ENCODE measurements at places on chromosomes 7 and 10.

- peak; percentile 31 for DNase-seq
Measured at GRCh38 chr10:110600487-110601101, 33.1 kb downstream of the SMC3 start.

- no peak for DNase-seq
Measured at GRCh38 chr10:124946945-124947344, 5.0 kb downstream of the ZRANB1 start.

- DNase-seq: no peak
Measured at GRCh38 chr7:131238347-131238931, 89.2 kb upstream of the MKLN1 start.

GRCh38 chr10:86193841-86194240 lies 172.8 kb downstream of the GRID1 start:
- DNase-seq: no peak

DNA sequence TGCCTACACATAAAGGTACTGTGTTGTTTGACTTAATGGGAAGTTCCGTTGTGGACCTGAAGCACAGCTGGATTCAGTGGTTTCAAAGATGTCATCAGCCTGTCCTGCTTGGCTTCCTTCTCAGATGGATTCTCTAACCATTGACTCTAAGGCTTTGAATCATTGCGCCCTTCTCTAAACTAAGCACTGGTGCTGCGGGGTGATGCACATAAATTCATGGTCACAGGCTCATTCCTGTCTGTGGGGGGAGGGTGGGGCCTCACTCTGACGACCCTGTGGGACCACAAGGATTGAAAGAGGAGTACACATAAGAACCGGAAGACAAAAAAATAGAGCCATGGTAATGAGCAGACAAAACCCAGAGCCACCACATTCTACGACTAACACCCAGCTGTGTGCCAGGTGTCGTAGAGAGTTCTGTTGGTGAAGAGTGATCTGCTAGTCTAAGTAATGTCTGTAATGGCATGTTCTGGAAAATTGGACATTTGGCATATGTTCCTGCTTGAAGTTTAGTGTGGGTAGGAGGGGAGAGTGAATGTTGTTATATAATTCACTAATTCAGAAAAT lies 97.3 kb upstream of the YAE1 start:
- no peak for DNase-seq
